ENCODE measurements at places on chromosomes 1 and 21.

DNA sequence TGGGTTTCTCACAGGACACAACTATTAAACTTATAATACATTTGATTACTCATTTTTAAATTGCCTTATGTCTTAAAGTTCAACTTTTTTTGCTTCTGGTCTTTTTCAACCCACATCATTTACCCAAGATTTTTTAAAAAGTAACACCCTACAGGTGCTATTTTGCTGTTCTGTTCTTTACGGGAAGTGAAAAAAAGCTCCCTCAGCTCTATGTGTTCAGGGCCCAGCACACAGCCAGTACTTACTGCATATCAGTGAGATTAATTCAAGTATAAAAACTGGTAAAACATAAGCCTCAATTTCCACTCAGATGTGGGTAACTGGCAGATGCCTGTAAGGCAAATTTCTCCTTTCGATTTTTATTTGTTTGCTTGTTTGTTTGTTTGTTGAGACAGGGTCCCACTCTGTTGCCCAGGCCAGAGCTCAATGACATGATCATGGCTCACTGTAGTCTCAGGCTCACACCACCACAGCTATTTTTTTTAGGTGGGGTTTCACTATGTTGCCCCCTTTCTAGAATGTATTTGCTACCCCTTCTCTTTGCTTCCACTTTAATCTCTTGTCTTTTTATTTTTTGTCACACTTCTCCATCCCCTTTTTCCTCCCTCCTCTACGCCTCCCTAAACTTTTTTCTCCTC lies 20.3 kb downstream of the RNASEL start:
- DNase-seq, result no peak

- DNase-seq, result no peak
Measured at GRCh38 chr1:37793773-37794371, at the start of gene MANEAL. TSS of gene MANEAL (plus strand) at chr1:37793847. CDS start at chr1:37794183, 336 bp downstream.

DNA sequence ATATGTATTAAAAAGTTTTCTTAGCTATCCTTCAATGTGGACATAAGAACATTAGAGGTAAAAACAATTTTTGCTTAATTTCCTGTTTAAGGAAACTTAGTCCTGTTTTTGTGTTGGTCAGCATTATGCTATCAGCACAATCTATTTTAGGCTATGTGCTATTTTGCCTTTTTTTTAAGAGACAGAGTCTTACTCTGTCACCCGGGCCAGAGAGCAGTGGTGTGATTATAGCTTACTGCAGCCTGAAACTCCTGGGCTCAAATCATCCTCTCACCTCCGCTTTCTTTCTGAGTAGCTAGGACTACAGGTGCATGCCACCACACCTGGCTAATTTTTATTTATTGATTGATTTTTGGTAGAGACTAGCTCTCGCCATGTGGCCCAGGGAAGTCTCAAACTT lies 199.1 kb upstream of the TMPRSS15 start:
- DNase-seq, result no peak

GRCh38 chr1:26771643-26772321 lies 16.0 kb upstream of the PIGV start:
- no peak for DNase-seq

DNA sequence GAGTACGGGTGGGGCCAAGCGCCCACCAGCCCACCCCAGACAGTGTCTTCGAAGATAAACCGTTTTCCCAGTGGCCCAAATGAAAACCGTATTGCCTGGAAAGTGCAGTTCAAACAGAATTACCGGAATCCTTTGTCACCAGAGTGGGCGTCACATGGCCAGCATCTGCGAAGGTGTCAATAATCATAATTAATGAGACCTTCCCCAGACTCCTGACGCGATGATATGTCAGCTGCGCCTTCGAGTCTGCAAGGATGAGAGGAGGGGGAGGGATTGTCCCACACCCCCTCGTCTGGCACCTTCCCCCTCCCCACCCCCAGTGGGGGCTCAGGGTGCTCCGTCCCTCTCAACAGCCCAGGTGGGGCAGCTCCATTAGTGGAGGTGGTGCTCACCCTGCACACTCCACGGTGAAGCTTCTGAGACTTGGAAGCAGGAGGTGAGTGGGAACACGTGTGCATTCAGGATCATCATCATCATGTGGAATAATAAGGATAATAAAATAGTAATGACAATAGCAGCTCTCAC lies 215.1 kb downstream of the PTPRU start:
- no peak for DNase-seq

DNA sequence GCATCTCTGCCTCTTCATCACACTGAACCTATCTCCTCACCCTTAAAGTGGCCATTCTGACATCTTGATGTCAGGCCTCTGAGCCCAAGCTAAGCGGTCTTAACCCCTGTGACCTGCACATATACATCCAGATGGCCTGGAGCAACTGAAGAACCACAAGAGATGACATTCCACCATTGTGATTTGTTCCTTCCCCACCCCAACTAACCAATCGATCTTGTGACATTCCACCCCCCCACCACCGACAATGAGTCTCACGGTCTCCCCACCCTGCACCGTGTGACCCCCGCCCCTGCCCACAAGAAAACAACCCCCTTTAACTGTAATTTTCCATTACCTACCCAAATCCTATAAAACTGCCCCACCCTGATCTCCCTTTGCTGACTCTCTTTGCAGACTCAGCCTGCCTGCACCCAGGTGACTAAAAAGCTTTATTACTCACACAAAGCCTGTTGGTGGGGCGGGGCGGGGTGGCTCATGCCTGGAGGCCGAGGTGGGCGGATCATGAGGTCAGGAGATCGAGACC lies 21.0 kb upstream of the PINK1 start:
- DNase-seq, result no peak

DNA sequence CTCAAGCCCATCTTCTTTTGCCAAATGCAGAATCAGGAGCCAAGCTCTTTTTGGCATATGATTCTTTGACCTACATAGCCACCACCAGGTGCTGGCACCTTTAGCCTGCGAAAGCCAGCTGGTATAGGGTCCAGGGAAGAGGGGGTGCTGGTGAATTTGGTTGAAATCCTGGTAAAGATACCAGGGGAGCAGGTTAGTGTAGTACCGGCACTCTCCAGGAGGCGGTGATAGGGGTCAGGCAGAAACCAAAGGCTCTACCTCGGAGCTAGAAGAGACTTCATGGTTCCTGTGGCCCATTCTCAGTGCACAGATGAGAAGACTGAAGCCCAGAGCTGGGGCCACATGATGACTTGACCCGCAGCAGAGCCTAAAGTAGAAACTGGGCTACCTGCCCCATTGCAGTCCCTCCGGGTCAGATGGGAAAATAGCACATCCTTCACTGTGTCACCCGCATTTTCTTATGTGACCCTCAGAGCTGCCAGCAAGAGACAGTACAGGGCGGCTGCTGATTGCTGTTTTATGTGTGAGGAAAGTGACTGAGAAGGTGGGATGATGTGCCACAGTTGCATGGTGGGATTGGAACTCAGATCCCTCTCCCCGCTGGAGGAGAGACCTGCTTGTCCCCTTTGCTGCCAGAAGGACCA lies 36.0 kb upstream of the IL19 start:
- DNase-seq, result no peak

GRCh38 chr21:46131588-46131837 lies 23.9 kb downstream of the FTCD start:
- DNase-seq, result no peak

DNA sequence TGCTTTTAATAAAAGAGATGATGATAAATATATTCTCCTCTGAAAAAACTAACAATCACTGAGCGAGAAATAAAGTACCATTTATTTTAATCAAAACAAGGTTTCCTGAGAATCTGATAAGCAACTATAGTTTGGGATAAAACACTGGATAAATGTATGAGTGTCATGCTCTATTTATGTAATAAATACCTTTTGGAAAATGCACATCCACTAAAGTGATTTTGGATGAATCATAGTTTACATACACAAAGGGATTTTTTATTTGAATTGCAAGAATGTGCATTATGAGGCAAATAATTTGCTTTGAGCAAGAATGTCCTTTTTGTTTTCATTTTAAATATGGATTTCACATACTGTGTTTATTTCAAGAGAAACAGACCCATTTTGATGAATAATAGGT lies 1483.5 kb downstream of the MRPL39 start:
- no peak for DNase-seq

DNA sequence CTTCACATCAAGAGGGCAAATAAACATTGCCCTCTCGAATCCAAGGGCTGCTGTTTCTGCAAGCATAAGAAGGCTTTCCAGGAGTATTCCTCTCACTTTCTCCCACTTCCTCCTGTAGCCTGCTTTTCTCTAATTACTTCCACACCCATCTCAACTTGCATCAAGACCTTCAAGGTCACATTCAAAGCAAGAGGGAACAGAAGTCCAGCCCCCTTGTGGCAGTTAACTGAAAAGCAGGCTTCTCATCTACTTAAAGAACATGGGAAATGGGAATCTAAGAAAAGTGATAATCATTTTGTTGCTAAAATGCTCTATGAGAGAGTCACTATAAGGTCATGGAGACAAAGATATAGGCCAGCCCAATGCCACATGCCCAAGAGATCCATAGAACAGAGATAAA lies 874.4 kb downstream of the KCNT2 start:
- no peak for DNase-seq

GRCh38 chr1:97200595-97200994 lies 479.0 kb downstream of the PTBP2 start:
- DNase-seq, result no peak

GRCh38 chr1:101460739-101461138 lies 223.9 kb downstream of the S1PR1 start:
- DNase-seq, result no peak

DNA sequence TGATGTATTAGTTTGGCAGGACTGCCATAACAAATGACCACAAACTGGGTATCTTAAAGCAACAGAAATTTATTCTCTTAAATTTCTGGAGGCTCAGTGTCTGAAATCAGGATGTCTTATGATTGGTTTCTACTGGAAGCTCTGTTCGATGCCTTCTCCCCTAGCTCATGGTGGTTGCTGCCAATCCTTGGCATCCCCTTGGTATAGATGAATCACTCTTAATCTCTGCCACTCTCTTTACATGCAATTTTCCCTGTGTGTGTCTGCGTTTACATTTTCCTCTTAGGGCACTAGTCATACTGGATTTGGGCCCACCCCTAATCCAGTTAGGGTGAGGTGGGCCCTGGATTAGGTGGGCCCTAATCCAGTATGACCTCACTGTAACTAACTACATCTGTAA lies 54.7 kb upstream of the MPC2 start:
- DNase-seq, result no peak

DNA sequence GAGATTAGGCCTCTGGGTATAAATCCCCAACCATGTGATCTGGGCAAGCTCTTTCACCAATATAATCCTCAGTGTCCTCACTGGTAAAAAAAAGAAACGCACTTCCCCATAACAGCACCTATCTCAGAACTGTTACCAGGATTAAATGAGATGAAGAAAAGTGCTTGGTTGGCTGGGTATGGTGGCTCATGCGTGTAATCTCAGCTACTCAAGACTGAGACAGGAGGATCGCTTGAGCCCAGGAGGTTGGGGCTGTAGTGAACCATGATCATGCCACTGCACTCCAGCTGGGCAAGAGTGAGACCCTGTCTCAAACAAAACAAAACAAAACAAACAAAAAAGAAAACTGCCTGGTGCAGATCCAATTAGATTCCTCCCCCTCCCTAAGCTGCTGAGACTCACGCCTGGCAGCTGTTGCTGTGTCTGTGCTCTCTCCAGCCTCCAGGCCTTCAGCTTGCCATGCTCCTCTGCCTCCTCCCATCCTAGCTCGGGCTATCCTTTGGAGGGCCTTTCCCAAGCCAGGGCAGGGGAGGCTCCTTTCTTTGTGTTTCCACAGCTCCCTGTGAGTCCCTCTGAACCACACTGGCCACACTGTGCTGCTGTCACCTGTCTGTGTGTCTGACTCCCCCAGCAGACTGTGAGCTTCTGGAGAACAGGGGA lies 19.0 kb downstream of the CYB5RL start:
- DNase-seq, result no peak

GRCh38 chr1:72917920-72918319 lies 635.6 kb upstream of the NEGR1 start:
- no peak for DNase-seq

GRCh38 chr1:171794085-171794484 lies 12.6 kb downstream of the METTL13 start:
- DNase-seq, result no peak
